Activated T-helper 1 cell treated with Interleukin-2 at 50 U/mL for 16 hours (primary cell): ENCODE measurements at places on chromosomes 13 and 19.

DNA sequence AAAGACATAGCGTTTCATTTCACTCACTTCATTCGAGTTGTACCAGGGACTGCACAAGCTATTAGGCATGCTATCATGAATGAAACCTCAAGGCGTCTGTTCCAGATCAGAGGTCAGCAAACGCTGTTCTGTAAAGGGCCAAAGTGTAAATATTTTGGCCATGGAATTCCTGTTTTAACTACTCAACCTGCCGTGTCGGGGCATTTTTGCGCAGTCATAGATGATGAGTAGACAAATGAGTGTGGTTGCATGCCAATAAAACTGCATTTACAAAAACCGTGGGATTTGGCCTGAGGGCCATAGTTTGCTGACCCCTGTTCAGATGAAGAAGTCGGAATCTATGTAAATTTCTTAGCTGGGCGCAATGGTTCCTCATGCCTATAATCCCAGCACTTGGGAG lies 6.5 kb downstream of the INSR start:
- no peak for DNase-seq

GRCh38 chr13:26424181-26424580 lies 133.3 kb upstream of the WASF3 start:
- DNase-seq = no peak

DNA sequence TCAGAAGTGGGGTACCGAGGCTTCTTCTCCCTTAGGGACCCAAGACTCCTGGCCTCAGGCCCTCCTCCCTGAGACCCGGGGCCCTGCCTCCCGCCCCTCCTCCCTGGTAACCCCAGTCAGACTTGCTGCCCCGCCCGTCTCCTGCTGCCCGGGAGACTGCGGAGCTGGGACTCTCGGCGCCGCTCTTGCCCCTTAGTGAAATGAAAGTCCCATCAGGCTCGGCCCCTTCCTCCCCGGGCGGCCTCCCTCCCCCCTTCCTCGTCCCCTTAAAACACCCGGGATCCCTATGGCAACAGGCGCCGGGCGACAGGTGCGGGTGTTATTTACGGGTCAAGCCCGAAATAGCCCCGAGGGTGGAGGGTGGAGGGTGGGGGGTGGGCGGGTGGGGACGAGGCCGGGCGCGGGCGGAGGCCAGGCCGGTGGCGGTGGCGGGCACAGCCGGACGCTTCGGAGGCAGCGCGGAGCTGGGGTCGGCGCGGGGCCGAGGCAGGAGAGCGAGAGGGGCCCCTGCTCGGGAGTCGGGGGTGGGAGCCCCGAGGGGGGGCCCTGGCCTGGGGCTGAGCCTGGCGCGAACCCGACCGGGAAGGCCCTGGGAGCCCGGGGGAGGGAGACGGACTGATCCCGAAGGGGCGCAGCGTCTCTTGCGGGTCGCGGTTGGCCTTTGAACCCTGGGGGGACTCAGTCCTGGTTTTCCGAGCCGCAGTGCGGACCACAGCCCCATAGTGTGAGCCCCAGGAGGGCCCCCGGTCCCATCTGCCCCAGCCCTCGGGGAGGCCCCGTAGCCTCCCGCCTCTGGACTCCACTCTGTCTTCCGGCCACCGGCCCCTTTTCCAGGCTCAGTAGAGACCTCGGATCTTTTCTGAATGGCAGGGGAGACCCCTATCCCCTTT lies at the start of gene CACNG6:
CACNG6 (plus strand) TSS at position 414 of the 890 bp plus-strand sequence. CDS start 1,241 bp downstream, outside the sequence.
- DNase-seq = no peak

- DNase-seq = no peak
Measured at GRCh38 chr19:28554321-28555091, 658.4 kb downstream of the UQCRFS1 start.
